Left lobe of liver (tissue), 2 donors: ENCODE measurements at places on chromosomes 1 and 21.

GRCh38 chr21:41975391-41976272 is 21.8 kb upstream of the C2CD2 start:
- DNase-seq = no peak

DNA sequence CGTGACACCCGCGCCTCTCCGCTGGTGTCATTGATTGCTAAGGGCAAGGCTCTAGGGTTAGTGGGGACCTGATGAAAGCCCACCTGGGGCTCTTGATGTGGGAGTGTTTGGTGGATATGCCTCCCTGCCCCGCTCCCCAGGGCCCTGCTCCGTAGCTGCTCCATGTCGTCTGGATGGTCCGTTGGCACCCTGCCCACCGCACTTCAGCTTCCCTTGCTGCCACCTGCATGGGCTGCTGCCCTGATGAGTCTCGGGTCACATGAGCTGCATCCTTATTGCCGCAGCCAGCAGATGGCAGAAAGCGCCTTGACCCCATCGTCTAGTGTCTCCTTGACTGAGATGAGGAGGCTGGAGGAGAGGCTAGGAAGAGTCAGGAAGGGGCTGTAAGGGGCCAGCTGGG is 439.4 kb downstream of the CAMTA1 start:
- no peak for DNase-seq

GRCh38 chr1:20290624-20291597 is at the start of gene VWA5B1:
VWA5B1 (plus strand) TSS chr1:20290875; CDS start chr1:20310602, 19,727 bp downstream.
- no peak for DNase-seq

GRCh38 chr1:214213136-214213535 is 67.8 kb upstream of the SMYD2 start:
- DNase-seq = no peak

GRCh38 chr21:35284199-35284598 is 235.1 kb upstream of the RUNX1 start:
- DNase-seq = no peak

DNA sequence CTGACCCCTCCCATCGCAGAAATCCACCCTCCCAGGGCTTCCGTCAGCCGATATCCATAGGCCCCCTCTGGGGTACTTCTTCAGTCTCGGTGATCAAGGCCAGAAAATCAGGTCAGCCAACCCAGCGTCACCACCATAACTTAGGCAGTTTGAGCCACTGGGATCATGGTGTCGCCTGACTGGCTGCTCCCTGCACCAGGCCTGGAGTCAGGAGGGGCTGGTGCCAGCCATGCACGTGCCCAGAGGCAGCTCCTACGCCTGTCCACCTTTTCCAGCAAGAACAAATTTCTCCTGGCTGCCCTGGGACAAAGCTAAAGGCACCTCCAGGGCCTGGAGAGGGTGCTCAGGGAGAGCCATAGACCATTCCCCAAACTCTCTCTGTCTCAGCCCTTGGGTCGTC is 4.8 kb upstream of the CTRC start:
- DNase-seq = no peak

GRCh38 chr1:27858949-27859576 is 13.3 kb upstream of the THEMIS2 start:
- DNase-seq = no peak

DNA sequence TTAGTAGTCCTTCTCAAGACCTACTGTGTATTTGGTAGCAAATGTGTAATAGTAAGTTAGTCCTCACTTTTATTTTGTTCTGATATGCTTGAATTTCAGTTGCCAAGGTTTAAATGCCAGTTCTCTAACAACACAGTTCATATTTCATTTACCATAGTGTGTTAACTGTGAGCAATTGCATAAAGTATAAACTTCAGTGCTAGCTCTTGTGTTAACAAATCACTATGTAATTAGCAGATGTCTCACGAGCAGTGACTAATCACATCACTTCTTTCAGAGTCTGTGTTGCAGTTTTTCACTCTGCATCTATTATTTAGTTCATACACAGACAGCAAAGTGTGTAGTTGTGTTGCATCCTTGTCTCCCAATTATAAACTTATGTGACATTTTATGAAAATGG is 47.8 kb downstream of the ZMYM4 start:
- DNase-seq = no peak

DNA sequence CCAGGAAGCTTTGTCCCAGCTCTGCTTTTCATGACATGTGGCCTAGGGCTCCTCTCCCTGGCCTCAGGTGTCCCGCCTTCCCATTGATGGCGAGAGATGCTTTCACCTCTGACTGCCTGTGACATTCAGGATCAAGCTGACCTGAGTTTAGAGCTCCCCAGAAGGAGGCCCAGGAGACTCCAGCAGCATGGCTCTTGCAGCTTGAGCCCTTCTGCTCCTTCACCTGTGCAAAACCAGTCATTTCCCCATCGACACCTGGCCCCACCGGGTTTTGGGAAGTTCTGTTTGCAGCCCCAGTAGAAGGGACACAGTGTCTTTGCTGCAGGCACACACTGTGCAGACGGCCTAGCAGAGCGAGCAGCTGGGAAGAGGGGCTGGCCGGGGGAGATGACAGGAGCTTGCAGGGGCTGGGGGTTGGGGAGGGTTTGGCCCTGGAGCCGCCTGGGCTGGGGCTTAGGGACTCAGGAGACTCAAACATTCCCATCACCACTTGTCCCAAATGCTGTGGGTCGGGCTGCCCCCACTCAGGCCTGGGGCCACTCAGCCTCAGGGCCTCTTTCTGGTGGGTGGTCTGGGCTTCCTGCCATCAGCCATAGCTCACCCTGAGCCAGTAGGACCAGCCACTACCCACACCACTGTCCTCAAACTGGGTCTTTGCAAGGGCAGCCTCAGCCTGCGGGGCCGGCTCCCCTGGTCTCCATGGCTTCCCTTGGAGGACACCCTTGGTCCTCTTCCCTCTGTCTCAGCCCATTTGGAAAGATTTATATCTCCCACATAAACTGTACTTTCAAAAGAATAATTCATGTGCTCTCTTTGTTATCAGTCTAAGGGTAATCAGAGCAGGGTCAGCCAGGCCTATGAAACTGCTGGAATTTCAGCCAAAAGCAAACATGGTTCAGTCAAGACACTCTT is 3.8 kb upstream of the EDN2 start:
- no peak for DNase-seq

GRCh38 chr21:18164933-18165332 is 79.7 kb upstream of the CHODL start:
- DNase-seq = no peak

- no peak for DNase-seq
Measured at GRCh38 chr1:214563881-214564280, 12.5 kb upstream of the PTPN14 start.

DNA sequence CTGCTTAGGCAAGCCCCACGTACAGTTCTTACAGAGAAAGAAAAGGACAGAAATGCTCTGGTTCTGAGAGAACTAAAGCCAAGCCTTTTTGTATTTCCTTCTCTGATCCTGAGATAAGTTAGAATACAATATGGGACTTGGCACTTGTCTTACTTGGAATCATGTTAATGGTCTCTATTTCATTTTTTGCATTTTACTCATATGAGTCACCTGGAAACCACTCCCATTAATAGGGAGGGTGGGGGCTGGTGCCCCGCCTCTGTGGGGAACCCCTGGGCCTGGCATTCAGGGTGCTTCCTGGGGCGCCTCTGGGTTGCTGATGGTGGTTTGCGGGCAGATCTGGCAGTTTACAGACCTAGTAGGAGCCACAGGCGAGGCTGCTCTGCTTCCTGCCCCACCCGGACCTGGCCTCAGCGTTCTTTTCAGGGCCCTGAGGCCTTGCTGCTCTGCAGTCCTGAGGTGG is 26.7 kb downstream of the TSPAN2 start:
- DNase-seq = no peak

DNA sequence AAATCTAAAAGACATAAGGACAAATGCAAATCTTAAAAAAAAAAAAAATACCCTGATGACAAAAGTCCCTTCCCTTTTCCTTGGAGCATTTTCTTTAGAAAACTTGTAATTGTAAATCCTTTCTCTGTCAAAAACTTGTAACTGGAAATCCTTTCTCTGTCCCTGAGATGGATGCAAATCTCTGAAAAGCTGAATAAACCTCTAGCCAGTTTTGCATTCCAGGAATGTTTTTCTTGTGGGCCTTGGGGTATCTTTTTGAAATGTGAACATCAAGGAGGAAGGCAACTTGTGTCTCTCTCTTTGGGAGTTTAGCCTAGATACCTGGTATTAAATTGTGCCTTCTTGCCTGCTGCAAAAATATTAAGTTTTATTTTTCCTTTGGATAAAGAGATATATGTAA is 305.3 kb downstream of the KCNT2 start:
- no peak for DNase-seq

DNA sequence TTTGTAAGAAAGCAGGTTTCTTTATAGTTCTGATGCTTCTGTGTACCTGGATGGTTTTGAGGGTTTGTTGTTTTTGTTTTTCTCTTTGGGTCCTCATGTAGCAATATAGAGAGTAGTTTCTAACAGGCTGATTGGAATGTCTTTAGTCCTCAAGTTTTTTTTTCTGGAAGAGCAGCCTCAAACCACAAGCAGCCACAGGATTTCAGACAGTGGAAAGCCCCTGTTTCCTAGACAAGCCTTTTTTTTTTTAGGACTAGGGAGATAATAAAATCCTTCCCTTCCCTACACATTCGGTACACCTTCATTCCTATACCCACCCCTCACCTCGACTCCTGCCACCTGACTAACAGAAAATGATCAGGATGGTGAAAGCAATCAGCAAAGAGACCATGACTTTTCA is 47.6 kb downstream of the ACP6 start:
- DNase-seq = no peak

DNA sequence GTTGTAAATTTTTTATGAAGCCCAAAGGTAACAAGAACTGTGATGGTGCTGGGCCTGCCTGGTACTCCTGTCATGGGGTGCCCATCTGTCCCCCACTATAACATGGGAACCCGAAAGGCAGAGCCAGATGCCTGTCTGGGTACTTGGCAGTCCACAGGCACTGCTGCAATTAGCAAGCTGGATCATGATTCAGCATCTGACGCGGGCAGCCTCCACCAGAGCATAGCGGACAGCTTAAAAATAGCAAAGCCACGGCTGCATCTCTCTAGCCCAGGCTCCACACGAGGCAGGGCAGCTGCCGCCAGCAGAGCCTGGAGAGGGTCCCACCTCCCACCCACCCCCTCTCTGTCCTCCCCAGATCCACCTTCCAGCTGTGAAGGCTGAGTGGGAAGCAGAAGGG is 22.9 kb downstream of the SUSD4 start:
- no peak for DNase-seq

DNA sequence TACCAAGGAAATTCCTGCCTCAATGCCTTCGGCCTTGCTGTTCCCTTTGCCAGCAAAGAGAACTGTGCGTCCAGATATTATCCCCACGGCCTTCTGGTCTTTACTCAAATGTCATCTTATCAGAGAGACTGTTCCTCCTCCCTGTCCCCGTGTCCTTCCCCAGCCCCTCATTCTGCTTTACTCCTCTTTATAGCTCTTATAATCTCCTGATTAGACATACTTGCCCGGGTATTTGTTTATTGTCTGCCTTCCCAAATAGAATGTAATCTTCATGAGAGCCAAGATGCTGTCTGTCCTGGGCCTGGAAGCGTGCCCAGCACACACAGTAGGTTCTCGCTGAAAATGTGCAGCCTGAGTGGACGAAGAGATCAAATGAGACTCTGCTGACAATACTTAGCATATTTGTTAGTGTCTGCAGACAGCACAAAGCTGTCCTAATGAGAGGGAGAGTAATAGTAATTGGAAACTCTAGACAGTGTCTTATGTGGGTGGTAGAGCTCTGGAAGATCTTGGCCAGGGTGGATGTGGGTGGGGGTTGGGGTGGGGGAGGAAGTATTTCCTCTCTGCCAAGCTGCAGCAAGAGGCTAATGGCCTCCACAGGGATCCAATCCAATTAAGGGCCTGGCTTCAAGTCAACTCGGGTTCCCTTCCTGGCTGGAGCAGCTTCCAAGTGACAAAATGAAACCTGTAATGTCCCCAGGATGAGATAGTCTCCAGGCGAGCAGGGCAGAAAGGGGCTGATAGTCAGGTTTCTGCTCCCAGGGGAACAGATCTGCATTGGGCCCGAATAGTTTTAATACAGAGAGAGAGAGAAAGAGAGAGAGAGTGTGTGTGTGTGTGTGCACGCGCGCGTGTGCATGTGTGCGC is 9.5 kb upstream of the CLIC4 start:
- DNase-seq = peak; percentile 86

GRCh38 chr1:158716335-158716734 is 4.2 kb downstream of the OR6K3 start:
- no peak for DNase-seq

GRCh38 chr1:221723018-221723847 is 18.7 kb downstream of the DUSP10 start:
- DNase-seq = no peak

DNA sequence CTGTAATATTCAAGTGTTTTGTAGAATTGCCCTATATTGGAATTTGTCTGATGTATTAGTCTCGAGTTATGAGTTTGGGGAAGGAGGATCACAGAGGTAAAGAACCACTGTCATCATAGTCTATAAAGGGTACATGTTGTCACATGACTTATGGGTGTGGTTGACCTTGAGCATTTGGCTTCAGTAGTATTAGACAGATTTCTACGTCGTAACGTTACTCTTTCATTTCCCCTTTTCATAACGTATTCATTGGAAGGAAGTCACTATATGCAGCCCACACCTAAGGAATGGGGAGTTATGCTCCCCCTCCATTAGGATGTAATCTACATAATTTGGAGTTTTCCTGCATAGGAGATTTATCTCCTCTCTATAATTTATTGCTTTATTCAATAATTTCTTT is 110.1 kb upstream of the VAV3 start:
- DNase-seq = no peak

DNA sequence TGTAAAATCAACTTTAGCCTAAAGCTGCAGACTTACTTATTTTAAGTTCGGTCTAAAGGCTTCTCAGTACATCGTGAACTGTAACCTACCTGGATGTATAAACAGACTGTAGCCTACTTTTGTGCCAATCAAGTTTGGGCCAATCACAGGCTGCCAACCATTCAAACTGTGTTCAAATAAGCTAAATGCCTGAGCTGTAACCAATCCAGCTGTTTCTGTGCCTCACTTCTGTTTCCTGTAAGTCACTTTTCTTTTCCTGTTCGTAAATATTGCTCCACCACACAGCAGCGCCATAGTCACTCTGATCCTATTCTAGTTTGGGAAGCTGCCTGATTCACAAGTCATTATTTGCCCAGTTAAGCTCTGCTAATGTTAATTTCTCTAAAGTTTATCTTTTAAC is 37.5 kb upstream of the SLAMF9 start:
- DNase-seq = peak; percentile 76

- no peak for DNase-seq
Measured at GRCh38 chr1:44048532-44049215, 17.4 kb upstream of the SLC6A9 start.

GRCh38 chr21:36551731-36552433 is 72.0 kb upstream of the CLDN14 start:
- no peak for DNase-seq

GRCh38 chr1:77282187-77282865 is 507 bp downstream of the AK5 start:
- no peak for DNase-seq

DNA sequence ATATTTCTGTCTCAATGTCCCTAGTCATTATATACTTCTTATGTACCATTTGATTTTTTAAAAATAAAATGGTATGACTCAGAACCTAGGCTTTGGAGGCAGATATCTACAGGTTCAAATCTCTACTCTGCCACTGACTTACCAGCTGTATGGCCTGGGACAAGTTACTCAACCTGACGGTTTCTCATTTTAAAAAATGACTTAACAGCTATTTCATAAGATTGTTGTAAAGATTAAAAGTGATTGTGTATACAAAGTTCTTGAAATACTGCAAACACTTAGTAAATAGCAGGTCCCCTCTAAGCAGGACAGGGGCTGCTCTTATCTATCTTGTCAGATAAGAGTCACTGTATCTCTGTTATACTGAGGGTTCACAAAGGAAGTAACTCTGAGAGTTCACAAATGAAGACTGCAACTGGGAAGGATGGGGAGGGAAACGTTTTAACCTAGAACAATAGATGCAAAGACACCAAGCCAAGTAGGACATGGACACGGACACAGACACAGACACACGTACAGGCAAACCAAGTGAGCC is 2.6 kb downstream of the BCAR3 start:
- DNase-seq = no peak
